ENCODE measurements at places on chromosomes 16 and 17.

GRCh38 chr17:66971264-66971663 lies 6.8 kb downstream of the CACNG4 start:
- DNase-seq, result no peak

- DNase-seq, result no peak
These were observed 22.2 kb upstream of the CDH15 start for GRCh38 chr16:89149386-89149785.

DNA sequence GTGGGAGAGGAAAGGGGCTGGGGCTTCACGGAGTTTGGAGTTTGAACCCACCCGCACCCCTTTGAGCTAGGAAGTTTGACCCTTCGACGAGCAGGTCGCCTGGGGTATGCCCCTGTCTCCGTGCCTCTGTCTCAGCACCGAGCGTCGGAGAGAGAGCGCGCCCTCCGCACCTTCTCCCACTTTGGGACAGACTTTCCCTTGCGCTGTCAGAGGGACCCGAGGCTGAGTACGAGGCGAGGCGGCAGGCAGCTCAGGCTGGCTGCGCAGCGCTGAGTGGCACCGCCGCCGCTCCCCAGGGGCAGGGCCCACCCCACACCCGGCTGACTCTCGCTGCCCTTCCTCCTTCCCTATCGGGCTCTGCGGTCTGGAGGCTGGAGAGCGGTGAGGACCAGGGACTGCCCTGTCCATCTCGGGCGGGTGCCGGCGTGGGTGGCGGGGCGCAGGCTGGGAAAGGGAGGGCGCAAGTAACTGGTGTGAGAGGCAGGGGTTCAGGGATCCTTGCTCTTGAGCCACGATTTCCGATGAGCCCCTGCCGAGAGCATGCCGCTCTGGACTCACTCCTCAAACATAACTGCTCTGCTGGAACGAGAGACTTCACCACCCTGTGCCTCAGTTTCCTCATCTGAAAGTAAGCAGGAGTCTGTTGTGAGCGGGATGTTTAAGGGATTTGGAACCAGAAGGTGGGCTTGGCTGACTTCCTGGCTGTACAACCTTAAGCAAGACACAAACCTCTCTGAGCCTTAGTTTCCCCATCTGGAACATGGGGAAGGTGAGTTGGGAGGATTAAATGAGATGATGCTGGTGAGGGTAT lies 981 bp downstream of the BEAN1 start:
- DNase-seq, result no peak

- DNase-seq, result no peak
These were observed 1.3 kb downstream of the RBBP6 start for GRCh38 chr16:24540602-24541210.

GRCh38 chr17:50037321-50038107 lies 18.4 kb upstream of the ITGA3 start:
- DNase-seq, result no peak

DNA sequence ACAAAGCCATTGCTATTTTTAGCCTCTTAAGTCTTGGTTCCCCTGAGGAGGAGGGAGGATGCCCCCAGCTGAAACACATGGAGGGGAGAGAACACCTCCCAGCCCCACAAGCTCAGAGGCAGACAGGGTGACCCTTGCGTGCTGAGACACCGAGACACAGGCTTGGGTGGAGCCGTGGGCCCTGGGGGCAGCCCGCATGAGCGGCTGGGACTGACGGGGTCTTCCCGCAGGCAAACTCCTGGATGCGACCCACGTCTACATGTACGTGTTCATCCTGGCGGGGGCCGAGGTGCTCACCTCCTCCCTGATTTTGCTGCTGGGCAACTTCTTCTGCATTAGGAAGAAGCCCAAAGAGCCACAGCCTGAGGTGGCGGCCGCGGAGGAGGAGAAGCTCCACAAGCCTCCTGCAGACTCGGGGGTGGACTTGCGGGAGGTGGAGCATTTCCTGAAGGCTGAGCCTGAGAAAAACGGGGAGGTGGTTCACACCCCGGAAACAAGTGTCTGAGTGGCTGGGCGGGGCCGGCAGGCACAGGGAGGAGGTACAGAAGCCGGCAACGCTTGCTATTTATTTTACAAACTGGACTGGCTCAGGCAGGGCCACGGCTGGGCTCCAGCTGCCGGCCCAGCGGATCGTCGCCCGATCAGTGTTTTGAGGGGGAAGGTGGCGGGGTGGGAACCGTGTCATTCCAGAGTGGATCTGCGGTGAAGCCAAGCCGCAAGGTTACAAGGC lies 9.8 kb downstream of the SLC16A3 start:
- peak; percentile 16 for DNase-seq

DNA sequence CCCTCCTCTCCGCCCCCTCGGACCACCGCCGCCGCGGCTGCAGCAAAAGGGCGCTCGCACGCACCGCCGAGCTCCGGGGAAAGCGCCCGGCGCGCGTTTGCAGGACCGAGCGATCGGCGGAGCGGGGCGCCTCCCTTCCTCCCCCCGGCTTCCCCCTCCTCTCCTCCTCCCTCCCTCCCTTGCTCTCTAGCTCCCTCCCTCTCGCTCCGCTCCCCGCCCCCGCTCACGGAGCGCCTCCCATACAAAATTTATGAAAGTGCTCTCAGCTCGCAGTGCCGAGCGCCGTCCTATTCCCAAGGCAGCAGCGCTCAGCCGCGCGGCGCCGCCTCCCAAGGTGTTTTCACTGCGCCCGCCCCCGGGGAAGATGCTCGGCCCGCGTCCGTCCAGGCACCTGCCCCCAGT lies at the start of gene RTN4RL1:
Gene RTN4RL1, minus strand, starts transcription at position 115 of the 402 bp plus-strand sequence. CDS start 469 bp downstream, outside the sequence.
- DNase-seq, result no peak

DNA sequence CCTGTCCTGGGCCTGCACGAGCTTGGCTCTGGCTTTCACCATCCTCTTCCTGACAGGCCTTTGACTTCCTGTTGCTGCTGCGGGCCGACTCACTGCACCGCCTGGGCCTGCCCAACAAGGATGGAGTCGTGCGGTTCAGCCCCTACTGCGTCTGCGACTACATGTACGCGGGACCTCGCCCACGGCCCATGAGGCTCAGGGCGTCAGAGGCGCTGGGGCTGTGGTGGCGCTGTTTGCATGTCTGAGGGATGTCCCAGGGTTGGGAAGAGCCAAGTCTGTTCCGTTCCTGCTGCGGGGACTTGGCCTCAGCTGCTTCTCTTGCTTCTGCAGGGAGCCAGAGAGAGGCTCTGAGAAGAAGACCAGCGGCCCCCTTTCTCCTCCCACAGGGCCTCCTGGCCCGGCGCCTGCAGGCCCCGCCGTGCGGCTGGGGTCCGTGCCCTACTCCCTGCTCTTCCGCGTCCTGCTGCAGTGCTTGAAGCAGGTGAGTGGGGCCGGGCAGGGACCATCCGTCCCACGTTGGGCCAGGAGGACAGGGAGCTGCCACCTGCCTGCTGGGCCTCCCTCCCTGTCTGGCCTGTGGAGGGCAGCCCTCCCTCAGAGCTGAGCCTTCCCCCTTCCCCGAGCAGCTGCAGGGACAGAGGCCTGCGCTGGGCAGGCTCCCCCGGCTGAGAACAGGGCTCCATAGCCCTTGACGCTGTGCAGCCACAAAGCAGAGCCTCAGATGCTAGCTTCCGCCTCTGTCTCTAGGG lies 23.8 kb downstream of the TSC2 start:
- no peak for DNase-seq

GRCh38 chr17:13073018-13073417 lies 55.2 kb upstream of the ELAC2 start:
- no peak for DNase-seq

- no peak for DNase-seq
These were observed 19.6 kb upstream of the SREBF1 start for GRCh38 chr17:17856386-17856785.

GRCh38 chr17:34974794-34975785 lies 5.2 kb upstream of the LIG3 start:
- DNase-seq, result no peak

- DNase-seq, result no peak
These were observed 14.4 kb downstream of the IRX5 start for GRCh38 chr16:54945063-54945462.

GRCh38 chr16:59566446-59566845 lies 832.3 kb upstream of the GOT2 start:
- DNase-seq, result no peak

DNA sequence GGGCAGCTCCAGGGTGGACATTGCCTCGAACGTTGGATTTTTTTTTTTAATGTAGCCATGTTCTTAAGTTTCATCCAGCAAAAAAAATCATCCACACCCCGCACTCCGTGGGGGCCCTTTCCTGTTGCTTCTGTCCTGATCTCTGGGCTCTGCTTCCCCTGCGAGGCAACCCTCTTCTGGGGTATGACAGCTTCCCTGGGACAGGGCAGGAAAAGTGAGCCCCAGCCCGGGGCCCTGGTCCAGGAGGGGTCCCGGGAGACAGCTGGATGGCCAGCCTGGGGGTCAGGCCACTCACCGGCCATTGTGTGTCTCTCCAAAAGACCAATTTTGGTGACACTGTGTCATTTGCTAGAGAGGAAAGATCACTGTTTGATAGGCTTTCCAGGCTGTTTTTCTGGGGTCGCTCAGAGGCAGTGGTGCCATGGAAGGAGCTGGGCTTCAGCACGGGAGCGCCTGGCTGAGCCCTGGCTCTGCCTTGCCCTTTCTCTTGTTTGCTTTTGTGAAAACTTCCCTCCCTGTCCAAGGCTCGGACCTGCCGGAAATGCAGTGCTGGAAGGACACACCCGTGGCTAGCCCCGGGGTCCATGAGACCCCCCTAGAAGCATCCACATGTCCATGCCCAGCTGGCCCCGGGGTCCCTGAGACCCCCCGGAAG lies 41.0 kb upstream of the CHMP6 start:
- DNase-seq, result no peak

DNA sequence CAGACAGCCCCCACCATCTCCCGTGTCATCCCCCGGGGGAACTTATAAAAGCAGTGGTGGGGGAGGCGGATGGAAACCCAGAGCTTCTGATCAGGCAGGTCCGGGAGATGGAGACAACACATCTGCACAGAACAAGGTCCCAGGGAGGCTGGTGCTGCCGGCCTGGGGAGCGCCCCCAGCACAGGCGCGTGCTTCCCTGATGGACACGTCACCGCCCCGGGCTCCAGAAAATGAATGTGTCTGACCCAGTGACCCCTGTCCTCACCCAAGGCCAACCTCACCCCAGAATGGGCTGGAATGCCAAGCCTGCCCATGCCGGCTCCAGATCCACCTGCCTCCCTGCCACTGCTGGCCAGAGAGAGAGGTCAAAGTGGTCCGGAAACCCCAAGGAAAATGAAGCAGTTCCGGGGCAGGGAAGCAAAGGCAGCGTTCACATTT lies 12.5 kb downstream of the SLC7A5 start:
- no peak for DNase-seq

DNA sequence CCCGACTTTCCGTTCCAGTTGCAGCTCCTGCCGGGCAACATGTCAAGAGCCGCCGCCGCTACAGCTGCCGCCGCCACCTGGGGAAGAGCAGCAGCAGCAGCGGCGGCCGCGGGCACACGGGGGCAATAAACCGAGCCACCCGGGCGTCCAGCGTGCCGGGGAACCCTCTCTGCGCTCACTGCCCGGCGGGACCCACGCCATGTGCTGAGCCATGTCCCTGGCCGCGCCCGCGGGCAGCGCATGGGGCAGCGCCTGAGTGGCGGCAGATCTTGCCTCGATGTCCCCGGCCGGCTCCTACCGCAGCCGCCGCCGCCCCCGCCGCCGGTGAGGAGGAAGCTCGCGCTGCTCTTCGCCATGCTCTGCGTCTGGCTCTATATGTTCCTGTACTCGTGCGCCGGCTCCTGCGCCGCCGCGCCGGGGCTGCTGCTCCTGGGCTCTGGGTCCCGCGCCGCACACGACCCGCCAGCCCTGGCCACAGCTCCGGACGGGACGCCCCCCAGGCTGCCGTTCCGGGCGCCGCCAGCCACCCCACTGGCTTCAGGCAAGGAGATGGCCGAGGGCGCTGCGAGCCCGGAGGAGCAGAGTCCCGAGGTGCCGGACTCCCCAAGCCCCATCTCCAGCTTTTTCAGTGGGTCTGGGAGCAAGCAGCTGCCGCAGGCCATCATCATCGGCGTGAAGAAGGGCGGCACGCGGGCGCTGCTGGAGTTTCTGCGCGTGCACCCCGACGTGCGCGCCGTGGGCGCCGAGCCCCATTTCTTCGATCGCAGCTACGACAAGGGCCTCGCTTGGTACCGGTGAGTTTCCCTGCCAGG lies 604 bp downstream of the HS3ST3B1 start:
- no peak for DNase-seq

DNA sequence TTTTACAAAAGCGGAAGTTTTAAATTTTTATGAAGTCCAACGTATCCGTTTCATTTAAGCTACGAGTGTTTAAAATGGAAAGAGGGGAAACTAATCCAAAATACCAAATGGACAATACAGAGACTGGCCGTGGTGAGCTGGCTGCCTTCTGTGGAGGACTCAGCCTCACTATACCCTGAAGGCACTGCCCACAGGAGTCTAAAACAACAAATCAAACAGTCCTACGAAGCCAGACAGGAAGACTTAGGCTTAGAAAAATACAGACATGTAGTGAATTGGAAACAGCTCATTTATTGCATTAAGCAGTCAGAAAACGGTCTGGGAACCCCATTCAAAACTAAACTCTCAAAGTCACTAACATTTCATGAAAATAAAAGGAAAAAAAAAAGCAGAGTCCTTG lies 75.1 kb downstream of the CYTH1 start:
- no peak for DNase-seq

GRCh38 chr16:84738255-84739038 lies 38.6 kb downstream of the USP10 start:
- no peak for DNase-seq

DNA sequence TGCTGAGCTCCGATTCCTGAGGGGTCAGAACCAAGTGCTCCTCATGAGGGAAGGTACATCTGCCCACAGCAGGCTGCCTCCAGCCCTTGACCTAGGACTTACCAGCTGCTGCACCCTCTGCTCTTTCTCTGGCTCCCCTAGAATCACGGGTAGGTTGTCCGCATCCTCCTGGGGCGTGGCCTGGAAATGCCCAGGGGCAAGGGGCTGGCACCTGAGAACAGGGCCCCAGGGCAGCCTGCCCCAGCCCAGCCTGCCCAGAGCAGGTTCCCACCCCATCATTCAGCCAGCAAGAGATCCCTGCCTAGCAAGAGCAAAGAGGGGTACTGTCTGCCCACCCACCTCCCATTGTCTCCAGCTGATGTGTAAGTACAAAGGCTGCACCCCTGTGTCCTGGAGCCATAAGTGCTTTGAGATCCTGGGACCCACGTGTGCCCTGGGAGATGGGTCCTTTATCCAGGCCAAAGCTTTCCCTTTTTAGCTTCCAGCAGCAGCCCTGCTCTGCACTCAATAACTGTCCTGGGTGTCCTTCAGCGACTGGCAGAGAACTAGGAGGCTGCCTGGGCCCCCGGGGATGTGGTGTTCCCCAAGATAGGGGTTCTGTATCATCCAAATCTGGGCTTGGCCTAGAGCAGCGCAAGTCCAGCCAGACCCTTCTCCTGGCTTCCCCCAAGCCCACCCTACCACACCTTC lies 5.1 kb downstream of the TSPOAP1 start:
- no peak for DNase-seq
